ENCODE measurements at places on chromosomes 1 and 21.
A peak's percentile ranks its signal among the peaks of the same experiment; 100 is the strongest.

- peak; percentile 76 for DNase-seq
Observed at GRCh38 chr1:237012788-237013383, 8.6 kb upstream of the MT1HL1 start.

- DNase-seq = peak; percentile 50
Observed at GRCh38 chr1:23167353-23168078, 1.1 kb downstream of the LUZP1 start.

DNA sequence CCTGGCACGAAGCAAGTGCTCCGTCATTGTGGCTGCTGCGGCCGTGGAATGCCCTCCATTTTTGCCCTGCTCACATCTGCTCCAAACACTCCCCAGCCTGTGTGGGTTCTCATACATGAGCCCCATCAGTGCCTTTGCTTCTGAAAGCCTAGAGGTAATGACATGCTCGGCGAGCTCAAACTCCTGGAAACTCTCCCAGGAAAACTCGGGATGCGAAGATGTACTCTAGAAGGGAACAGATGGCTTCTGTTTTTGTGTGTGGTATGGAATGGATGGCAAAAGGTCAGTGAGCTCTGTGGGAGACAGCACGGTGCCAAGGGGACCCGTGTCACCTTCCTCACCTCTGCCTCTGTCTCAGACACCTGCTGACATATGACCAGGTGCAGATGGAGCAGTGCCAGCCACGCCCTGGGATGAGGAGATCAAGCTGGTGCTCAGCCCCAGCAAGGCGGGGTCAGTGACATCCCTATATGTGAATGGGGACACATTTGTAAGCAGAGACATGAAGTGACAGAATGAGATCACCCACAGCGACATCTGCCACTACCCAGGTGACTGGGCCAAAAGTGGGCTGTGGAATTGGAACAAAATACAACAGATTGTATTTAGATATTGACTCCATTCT lies 84.1 kb upstream of the COX20 start:
- DNase-seq = no peak

- no peak for DNase-seq
Observed at GRCh38 chr1:240687820-240688219, 75.9 kb upstream of the GREM2 start.

DNA sequence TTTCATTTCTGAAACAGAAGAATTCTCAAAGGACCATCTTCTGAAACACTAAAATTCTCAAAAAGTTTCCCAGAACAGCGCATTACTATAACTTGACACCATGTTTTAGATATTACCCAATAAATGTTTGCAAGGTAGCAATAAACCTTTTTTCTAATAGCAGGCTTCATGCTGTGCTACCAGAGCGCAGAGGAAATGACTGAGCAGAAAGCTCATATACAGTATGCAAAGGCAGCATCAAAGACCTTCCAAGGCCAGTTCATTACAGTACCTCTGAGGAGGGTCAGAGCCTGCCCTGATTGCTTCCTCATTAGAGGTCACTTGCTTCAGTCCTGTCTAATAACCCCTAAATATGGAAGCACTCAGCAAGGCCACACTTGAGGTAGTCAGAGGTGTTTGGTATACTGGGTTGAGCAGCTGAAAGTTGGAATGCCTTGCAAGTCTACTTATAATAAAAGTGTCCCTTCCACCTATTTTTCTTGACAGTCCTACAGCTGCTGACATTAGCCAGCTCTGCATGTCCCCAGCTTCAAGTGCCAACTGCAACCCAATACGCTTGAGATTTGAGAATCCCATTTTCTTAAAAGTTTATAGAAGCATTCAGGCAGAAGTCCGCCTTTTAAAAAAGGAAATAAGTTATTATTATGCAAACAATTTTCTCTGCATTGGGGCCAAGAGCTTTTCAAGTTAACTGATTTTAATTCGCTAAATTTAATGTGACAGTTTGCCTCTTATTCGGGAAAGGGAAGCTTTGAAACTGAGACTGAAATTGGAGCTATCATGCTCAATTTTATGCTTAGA lies 207.2 kb downstream of the ZC3H11B start:
- DNase-seq = peak; percentile 18

DNA sequence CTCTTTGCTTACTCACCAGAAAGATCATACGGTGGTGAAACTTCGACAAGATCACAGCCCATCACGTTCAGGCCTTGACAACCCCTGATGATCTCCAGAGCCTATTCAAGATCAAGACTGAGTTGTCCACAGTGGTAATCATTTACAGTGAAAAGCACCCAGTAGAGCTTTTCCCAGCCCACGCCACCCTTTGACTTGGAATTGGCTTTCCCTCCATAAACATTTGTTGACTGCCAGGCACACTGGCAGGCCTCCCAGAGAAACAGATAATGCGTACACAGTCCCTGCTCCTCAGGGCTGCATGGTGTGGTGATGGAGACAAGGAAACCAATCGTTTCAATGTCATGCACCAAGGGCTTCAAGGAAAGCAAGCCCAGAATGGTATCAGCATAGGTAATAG lies 10.1 kb downstream of the AGMAT start:
- DNase-seq = no peak

- DNase-seq = no peak
Observed at GRCh38 chr1:211198111-211198510, 61.1 kb upstream of the RCOR3 start.

DNA sequence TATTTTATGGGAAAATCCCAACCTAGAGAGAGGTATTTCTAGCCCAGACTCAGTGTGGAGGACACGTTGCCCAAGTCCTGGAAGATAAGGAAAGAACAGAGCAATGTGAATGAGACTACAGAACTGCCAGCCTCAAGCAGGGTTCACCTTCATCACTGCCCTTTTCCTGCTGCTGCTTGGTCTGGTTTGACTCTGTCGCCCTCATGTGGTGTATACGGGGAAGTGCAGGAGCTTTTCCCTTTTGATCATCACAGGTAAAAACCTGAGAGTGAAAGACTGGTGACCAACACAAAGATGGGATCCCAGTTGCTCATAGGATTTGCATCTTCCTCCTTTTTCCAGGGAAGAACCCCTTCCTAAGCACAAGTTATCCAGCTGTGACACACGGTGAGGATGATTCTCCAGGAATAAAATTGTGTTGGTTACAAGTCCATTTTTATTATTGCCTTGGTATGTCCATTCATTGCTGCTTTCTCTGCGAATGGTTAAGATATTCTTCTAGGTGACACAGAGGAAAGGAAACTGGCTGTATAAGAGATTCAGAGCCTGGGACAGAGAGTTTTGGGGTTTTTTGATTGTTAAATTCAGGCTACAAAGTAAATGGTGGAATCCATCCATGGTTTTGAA lies 89.5 kb upstream of the CD53 start:
- peak; percentile 77 for DNase-seq

GRCh38 chr21:16310176-16310575 lies 580.4 kb downstream of the USP25 start:
- DNase-seq = no peak

DNA sequence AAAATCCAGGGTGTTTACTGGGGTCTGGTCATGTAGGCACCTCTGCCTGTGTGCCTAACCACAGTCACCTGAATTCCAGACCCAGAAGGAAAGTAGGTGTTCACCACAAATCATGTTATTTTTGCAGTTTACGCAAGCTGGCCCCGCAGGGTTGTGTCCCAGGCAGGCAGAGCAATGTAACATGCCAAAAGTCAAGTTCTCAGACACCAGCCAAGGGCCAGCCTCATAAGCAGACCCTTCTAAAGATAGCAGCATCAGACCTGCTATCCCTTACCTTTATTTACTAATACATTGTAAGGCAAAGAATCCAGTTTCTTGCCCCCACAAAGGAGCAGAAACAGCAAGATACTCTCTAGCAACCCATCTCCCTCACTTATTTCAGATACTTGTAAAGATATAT lies 83.0 kb downstream of the GPR161 start:
- no peak for DNase-seq

DNA sequence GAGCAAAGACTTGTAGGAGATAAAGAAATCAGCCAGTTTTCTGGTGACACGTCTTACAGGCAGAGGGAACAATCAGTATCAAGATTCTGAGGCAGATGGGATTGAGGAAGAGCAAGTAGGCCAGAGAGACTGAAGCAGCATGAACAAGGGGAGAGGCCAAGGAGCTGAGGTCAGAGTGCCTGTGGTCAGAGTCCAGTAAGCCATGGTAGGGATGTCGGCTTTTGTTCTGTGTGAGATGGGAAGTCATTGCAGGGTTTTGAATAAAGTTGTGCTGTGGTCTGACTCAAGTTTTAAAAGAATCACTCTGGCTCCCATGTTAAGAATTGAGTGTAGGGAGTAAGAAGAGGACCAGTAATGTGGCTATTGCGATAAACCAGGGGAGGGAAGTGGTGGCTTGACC lies 85.9 kb upstream of the IVNS1ABP start:
- no peak for DNase-seq

DNA sequence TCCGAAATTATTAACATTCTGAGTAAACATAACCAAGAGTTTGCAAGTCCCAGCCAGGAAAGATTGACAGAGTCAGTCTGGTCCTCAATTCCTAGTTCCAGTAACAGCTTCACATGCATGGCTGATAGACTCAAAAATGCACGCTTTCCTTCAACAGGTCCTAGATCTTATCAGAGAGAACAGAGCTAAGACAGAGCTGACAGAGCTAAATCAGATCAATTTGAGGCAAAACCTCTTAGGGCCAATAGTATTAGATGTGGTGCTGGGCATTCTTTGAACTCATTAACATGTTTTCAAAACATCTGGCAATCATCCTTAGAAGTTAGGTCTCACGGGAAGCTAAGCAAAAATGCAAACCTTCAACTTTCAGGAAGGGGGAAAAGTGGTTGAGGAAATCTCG lies 114.0 kb downstream of the GREM2 start:
- no peak for DNase-seq

- DNase-seq = no peak
Observed at GRCh38 chr1:180489976-180490375, 12.4 kb downstream of the ACBD6 start.

DNA sequence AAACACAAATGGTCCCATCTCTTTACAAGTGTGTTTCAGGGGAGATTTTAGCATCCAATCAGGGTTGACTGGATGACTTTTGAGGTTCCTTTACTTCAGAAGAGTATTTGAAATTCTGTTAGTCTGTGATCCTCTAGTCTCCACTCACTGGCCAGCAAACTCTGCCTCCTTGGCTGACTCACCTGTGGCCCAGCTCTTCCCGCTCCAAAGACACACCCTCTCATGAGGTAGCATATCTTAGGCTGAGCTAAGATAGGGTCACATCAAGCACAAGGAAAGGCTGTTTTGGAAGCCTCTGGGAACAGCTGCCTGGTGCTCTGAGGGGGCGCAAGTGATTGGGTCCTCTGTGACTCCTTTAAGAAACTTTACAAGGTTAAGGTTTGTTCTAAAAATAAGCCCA lies 102.3 kb upstream of the FGGY start:
- no peak for DNase-seq

GRCh38 chr1:235913311-235913710 lies 46.6 kb upstream of the LYST start:
- no peak for DNase-seq

- DNase-seq = peak; percentile 13
Observed at GRCh38 chr1:35369922-35370671, 101.6 kb downstream of the ZMYM4 start.

GRCh38 chr1:229645324-229645993 lies 19.4 kb downstream of the URB2 start:
- no peak for DNase-seq

GRCh38 chr1:86846164-86846647 lies 67.7 kb downstream of the SELENOF start:
- DNase-seq = no peak

DNA sequence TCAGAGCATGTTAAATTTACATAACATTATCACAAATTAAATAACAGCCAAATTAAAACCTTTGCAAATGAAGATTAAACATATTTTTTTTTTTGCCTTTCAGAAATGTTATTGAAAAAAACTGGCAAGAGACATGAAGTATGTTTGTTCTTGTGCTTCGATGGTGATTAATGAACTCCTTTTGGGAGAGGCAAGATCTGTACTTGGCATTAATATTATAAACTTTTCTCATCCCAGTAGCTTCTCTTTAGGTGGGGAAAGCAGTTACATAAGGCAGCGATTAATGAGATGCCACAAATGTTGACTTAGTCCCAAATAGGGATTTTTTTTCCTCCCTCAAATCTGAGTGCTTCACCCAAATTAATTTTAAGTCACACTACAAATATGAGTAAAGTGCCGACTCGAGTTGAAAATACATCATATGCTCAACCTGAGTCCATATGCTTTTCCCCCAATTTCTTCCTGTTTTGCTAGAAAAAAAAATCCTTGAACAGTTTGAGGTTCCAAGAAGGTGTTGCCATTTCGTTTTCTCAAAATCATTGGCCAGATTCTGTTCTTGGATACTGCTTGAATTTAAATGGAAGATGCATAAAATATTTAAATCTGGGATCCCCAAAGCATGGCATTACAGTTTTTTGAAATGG lies 294.5 kb downstream of the VAV3 start:
- no peak for DNase-seq

DNA sequence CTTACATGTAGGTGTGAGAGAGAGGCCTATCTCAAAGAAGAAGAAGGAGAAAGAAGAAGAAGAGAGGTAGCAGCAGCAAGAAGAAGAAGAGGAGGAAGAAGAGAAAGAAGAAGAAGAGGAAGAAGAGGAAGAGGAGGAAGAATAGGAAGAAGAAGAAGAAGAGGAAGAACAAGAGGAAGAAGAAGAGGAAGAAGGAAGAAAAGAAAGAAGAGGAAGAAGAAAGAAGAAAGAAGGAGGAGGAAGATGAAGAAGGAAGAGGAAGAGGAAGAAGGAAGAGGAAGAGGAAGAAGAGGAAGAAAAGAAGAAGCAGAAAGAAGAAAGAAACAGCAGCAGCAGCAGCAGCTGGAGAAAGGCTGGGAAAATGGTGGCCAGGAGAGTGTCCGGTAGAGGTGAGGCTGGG lies 10.3 kb upstream of the AZIN2 start:
- no peak for DNase-seq

- DNase-seq = no peak
Observed at GRCh38 chr1:11374748-11375110, 101.7 kb downstream of the UBIAD1 start.

DNA sequence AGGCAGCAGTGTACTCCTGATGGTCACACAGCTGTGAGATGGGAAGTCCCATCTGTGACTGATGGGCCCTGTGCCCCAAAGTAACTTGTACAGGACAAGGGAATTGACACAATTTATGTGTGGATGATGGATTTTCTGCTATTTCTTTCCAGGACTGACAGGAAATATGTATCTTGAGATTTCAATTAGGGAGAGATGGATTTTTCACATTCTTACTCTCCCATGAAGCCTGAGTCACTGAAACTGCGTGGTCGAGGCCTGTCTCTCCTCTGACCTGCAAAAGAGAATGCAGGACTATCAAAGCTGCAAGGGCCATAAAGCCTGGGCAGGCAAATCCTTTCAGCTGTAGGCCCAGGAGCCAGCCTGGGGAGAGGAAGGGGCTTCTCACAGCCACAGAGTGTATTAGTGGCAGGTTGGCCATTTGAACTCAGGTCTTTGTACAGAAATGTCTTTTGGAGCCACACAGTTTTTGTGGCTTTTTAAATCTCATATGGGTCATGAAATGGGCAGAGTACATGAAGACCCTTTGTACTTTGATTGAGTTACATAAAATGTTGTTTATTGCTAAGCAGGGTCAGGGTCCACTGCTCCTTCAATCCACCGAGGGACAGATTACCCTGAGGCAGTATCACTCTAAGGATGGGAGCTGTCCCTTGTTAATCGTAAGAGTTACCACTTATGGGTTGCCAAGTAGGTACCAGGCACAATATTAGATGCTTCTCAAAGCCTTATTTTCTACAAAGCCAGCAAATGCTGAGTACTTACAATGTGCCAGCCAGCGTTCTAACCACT lies 14.8 kb downstream of the ALX3 start:
- no peak for DNase-seq

- DNase-seq = peak; percentile 54
Observed at GRCh38 chr1:202807451-202807925, 733 bp downstream of the KDM5B start.

Measured in HEK293T (cell line).